ELR (cell line): ENCODE measurements at places on chromosomes 12 and 14.

DNA sequence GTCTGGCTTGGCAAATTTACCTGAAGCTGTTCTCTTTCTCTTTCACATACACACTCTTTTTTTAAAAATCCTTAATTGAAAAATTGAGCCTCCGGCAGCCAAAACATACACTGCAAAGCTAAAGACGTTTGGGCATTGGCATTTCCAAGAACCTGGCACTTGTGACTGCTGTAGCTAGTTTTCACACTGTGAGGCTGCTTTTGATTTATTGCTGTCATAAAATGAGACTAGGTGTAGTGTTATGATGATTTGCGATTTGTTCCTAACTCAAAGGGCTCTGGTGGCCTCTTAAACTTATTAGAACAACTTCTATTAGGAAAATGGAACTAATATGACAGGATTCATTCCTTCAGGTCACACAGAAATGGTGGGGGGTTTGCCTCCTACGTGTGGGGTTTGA, 377.1 kb upstream of the FAR2 start:
- DNase-seq, result no peak

- peak; percentile 50 for DNase-seq
These were observed 63.6 kb upstream of the PWP1 start for GRCh38 chr12:107622001-107622400.

DNA sequence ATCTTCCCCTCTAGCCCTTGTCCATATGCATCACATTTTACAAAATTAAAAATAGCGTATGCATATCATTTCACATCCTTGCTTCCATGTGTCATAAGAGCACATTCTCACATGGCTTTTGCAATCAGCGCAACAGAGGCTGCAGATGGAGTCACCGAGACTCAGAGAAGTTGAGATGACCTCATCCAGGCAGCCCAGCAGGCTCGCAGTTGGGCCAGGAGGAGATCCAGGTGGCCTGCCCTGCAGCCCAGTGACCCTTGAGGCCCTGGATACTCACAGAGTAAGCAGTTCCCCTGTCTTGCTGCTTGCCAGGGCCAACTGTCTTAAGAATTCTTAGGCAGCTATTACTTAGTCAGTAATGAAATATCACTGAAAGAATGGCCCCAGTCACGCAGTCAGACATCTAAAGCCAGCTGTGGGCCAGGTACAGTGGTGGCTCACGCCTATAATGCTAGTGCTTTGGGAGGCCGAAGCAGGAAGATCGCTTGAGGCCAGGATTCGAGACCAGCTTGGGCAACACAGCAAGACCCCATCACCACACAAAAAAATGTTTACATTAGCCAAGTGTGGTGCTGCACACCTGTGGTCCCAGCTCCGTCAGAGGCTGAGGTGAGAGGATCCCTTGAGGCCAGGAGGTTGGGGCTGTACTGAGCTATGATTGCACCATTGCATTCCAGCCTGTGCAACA, 9.1 kb downstream of the CAMKK2 start:
- peak; percentile 55 for DNase-seq

DNA sequence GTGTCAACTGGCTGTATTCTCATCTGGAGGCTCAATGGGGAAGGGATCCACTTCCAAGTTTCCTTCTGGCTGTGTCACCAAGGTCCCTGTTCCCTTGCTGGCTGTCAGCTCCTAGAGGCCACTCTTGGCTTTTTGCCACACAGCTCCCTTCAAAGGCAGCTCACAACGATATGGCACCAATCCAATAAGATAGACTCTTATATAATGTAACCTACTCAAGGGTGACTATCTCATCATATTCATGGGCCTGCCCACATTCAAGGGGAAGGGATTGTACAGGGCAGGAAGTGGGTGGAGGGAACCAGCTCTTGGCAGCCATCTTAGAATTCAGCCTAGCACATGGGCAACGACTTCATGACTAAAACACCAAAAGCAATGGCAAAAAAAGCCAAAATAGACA, 98.7 kb upstream of the PLXNC1 start:
- DNase-seq, result no peak

DNA sequence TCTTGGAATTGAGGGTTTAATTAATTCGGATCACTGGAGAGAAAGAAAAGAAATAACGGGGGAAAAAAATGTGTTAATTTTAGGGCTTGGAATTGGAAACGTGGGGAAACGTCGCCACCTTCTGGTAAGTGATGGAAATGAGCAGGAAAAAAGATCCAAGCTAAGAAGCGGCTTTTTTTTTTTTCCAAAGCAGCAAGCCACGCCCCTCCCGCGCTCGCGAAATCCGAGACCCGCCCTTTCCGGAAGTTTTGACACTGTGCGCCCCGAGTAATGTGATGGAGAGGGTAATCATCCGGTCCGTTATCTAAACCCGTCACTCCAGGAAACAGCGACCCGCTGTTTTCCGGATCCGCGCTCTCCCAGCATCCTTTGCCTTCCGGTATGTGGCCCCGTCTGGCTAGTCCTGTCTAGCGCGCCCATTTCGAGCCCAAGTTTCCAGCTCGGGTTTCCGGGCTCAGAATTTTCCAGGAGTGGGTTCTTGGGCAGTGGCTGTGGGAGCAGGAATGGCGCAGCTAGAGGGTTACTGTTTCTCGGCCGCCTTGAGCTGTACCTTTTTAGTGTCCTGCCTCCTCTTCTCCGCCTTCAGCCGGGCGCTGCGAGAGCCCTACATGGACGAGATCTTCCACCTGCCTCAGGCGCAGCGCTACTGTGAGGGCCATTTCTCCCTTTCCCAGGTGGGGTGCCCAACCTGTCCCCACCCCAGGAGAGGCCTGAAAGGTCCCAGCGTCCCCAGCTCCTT, at the start of gene ALG10B:
Gene ALG10B, plus strand, starts transcription at position 384 of the 739 bp plus-strand sequence. Its CDS starts 120 bp downstream, at position 504.
- peak; percentile 98 for DNase-seq

GRCh38 chr12:42981379-42981778, 391.8 kb upstream of the PRICKLE1 start:
- DNase-seq, result peak; percentile 85

DNA sequence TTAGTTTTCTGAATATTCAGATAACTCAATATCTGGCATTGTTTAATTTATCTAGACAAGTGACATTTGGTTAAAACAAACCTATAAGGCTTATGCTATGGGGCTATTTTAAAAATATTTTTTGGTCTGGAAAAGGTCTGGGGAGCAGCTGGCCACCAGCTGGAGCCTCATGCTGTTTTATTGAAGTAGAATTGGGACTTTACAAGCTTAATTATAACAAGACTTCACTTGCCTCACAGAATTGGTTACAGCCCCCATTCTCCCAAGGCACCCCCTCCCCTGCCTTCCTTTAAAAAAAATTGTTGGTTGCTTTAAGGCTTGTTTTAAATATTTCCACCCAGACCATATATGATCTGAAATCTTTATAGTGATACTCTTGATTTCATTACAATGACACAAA, 453.9 kb downstream of the ADAMTS20 start:
- no peak for DNase-seq

DNA sequence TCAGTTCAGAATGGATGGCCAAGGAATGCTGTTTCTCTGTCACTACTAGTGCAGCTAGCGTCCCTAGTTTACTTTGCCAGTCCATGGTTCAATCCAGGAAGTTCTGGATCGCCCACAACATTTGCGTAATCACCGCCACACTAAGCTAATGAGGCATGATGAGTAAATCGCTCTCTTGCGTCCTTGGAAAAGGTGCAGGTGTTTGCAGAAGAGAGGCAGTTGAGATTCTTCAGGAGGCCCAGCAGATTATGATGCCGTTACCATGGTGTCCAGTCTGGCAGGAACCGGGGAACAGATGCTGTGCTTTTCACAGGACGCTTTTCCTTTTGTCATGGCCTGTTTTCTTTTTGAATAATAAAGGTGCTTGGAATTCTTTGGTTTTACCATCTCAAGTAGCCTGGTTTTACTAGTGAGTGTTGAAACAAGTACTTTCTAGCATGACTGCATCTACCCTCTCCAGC, 9.0 kb downstream of the TPH2 start:
- DNase-seq, result peak; percentile 63

GRCh38 chr12:6724409-6724797, 557 bp downstream of the COPS7A start:
- DNase-seq, result peak; percentile 52

DNA sequence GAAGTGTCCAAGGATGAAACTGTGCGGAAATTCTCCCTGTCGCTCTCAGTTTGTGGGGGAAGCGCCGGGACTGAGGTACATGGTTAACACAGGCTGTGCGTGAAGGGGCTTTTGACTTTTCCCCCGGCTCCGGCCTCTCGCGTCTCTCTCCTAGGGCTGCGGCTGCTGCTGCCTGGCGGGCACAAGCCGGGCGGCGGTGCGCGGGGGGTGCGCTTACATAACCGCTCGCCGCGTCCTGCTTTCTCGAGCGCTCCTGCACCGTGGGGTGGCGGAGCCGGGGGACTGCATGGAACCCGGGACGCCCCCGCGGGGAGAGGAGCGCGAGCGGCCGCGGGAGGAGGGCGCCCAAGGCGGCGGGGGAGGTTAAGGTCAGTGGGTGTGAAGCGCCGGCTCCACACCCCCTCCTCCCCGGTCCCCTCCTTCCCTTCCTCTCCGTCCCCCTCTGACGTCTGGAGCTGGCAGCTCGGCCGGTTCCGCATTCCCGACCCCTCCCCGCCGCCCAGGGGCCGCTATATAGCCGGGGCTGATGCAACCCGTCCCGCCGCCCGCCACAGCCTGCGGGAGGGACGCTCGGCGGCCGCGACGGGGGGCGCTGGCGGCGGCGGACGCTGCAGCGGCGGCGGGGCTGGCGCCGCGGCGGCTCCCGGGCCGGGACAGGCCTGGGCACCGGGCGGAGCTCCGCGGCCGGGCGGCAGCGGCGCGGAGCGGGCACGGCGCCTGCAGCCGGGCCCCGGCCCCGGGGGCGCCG, at the start of gene JDP2:
Gene JDP2, plus strand, starts transcription at position 541 of the 748 bp plus-strand sequence. CDS start 9,899 bp downstream, outside the sequence.
- peak; percentile 66 for DNase-seq

DNA sequence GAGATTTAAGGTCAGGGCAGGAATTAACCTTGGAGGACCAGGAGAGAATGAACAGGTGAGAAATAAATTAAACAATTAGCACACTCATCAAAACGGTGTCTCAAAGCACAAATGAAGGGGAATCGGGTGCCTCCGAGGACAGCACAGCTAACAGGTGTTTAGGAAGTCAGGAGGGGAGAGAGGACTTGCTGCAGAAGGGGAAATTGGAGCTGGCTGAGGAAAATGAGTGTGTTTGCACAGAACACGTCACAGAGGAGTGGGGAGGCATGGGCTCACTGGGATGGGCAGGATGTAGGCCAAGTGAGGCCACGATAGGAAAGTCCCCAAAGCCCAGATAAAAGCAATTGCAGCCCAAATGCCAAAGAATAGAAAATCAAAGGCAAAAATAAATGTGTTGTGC, 121.7 kb downstream of the ZNF664 start:
- no peak for DNase-seq

- no peak for DNase-seq
These were observed 1217.9 kb downstream of the VRK1 start for GRCh38 chr14:98014851-98015615.

DNA sequence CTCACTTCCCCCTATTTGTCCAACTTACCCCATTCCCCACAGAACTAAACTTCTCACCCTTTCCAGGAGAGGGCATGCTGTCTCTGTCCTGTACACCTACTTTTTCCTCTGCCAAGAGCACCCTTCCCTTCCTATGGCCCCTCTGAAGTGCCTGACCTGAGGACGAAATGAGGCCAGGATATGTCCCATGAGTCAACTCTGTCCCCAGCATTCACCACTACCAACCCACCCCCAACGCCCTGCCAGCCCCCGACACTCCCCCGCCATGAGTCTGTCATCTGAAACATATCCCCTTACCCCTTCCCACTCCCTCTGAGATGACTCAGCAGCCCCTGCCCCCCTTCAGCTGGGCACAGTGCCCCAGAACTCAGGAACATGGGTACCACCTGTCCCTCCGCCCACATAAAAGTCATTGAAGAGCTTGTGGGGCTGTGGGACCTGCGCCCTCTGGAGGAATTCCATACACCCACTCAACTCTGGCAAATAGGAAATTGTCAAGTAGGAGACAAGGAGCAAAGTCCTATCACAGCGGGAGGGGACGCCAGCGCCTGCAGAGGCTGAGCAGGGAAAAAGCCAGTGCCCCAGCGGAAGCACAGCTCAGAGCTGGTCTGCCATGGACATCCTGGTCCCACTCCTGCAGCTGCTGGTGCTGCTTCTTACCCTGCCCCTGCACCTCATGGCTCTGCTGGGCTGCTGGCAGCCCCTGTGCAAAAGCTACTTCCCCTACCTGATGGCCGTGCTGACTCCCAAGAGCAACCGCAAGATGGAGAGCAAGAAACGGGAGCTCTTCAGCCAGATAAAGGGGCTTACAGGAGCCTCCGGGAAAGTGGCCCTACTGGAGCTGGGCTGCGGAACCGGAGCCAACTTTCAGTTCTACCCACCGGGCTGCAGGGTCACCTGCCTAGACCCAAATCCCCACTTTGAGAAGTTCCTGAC, 26.3 kb downstream of the ITGA7 start:
- peak; percentile 71 for DNase-seq

DNA sequence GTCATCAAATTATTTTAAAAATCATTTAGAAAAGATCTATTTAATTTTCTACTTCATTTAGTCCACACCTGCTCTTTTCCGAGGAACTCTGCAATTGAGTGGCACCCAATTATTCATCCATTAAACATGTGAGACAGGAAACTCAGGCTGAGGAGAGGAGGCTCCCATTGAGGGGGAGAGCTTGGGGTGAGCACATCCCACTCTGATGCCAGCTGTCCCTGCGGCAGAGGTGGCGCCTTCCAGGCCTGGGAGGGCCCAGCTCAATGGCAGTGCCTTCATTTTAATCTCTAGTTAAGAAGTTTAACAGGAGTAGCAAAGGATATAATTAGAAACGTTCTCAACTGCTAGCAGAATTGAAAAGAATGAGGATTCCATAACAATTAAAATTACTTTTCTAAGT, 92.0 kb downstream of the ITPR2 start:
- DNase-seq, result no peak

- DNase-seq, result no peak
These were observed 55.3 kb downstream of the LRCOL1 start for GRCh38 chr12:132554845-132555630.

GRCh38 chr14:89401241-89401640, 15.8 kb downstream of the FOXN3 start:
- no peak for DNase-seq

GRCh38 chr12:106987846-106988245, 900 bp upstream of the MTERF2 start:
- no peak for DNase-seq
